ENCODE measurements at places on chromosomes 7 and 10.

DNA sequence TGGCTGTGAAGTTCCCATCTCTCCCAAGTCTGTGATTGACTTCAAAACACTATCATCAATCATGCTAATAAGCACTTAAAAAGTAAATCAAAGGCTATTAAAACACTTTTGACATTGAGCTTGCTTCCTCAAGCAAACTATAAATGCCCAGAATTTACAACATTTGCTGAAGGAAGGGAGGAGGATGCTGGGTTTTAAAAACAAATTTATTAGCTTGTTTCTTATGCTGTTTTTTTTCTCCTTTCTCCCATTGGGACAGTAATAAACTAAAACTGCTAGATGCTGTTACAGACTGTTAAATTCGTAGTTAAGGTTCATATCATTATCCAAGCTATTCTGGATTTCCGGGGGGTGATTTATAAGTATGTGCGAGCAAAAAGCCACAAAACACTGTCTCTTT lies 250.5 kb downstream of the SORCS1 start:
- DNase-seq: no peak

- DNase-seq: no peak
Measured at GRCh38 chr10:104707602-104708459, 66.7 kb downstream of the SORCS3 start.

DNA sequence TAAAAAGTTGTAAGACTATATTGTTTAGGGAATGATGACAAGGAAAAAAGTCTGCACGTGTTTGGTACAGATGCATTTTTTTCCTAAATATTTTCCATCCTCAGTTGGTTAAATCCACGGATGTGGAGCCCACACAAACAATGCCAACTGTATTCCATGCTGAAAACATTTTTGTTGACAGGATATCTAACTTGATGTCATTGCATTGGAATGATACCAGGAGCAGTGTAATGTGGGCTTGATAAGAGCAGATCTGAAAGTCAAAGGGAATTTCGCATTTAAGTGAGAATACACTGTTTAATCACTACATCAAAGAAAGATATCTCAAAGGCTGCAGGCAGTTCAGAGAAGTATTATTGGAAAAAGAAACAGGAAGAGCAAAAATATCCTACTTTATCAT lies 49.5 kb upstream of the TMEM140 start:
- DNase-seq: no peak

DNA sequence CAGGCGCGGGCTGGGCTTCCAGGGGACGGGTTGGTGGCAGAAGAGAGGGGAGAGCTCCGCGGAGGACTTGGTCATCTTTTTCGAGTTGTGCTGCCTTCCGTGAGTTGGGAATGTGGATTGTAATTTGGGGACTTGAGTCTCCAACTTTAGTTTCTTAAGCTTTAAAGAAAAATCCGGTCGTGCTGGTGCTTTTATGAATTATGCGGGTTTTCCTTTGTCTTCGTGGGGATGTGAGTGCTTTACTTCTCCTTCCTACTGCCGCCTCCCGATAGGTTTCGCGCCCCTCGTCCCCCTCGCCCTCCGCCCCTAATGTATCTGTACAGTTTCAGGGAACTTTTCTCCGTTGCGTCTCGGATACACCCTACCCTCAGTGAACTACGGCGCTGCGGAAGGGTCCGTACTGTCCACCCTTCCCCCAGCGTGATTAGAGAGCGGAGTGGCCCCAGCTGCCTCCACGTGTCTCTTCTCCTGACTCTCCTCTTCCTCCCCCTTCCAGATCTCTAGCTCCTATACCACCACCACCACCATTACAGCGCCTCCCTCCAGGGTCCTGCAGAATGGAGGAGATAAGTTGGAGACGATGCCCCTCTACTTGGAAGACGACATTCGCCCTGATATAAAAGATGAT lies 649 bp downstream of the SCD start:
- DNase-seq: no peak

DNA sequence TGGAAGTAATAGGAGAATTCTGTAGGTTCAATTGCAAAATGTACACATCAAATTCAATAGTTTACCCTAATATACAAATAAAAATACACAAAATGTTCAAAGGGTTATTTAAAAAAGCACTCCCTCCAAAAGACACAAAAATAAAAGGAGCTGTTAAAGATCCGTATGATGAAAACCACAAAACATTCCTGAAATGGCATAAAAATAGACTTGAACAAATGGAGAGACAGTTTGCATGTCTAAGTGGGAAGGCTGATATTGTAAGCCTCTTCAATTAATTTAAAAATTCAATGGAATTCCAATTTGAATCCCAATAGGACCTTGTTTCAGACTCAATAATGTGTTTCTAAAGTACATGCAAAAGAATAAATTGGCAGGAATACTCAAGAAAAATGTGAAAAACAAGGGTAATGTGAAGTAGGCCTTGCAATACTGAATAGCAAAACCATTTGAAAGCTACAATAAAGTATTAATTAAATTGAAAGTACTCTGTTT lies 38.0 kb upstream of the INSYN2A start:
- no peak for DNase-seq

- no peak for DNase-seq
Measured at GRCh38 chr10:43128958-43129706, 9.1 kb upstream of the CSGALNACT2 start.

GRCh38 chr10:5951721-5952407 lies 25.5 kb downstream of the IL15RA start:
- DNase-seq: no peak

GRCh38 chr10:95789902-95790301 lies 33.9 kb downstream of the ENTPD1 start:
- no peak for DNase-seq

DNA sequence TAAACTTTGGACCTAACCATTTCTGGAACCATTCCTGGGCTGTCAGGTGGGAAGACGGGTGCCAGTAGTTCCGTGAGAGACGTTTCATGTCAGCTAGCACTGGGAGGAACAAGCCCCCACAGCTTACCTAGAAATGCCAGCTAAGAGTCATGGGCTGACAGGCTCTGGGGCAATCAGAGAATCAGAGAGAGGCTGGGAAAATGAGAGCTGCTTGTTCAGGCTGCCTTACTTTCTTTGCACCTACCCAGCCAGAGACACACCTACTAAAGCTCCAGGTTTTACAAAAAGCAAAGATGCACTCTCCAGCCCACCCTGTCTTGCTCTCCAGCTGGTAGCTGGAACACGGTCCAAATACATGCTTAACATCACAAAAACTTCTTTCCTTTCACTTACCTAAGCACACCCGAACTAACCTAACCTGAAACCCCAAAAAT lies 688 bp downstream of the PTN start:
- no peak for DNase-seq

DNA sequence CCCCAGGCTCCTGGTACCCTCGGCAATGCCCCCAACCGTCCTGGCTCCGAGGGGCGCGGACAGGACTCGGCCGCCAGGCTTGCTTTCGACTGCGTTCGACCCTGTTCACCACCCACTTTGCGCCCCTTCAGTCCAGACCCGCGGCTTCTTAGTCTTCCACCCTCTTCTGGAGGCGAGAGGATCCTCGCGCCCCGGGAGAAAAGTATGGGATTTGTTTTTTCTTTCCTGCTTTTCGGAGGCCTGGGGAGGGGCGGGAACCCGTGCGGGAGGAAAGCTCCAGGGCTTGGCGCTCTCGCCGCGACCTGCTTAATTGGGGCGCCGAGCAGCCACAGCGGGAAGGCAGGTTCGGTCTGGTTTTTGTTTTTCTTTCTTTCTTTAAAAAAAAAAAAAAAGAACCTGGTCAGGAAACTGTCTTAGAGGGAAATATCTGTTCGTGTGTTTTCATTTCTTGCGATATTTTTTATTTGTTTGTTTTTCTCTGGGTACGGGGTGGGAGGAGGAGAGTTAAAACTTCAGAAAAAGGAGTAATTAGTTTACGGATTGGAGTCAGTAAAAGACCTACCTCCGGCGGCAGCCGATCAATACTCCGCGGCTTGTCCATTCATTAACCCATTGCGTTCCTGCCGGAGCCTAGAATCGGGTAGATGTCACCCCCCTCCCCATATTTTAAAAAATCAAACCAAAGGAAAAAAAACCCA lies 1.6 kb downstream of the EMX2 start:
- DNase-seq: no peak

DNA sequence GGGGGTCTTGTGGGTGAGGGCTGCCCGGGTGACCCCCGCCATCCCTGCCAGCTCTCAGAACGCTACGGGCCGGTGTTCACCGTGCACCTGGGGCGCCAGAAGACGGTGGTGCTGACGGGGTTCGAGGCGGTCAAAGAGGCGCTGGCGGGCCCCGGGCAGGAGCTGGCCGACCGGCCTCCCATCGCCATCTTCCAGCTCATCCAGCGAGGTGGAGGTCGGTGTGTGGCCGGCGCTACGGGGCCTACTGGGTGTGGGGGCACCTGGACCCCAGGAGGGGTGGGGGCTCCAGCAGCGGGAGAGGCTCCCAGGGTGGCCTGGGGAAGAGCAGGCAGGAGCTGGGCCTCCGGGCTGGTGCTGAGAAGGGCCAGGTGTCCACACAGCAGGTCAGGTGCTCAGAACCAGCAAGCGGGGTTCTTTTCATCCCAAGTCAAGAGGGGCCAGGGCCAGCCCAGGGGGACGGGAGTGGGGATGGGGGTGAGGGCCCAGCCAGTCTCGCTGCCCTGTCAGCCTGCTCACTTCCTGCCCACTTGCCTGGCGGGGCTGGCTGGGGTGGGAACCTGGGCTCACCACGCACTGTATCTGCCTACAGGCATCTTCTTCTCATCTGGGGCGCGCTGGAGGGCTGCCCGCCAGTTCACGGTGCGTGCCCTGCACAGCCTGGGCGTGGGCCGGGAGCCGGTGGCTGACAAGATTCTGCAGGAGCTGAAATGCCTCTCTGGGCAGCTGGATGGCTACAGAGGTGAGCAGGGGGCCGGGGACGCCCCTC lies 1.6 kb downstream of the CYP2W1 start:
- no peak for DNase-seq

- DNase-seq: no peak
Measured at GRCh38 chr7:27129729-27130539, 623 bp downstream of the HOXA4 start.

DNA sequence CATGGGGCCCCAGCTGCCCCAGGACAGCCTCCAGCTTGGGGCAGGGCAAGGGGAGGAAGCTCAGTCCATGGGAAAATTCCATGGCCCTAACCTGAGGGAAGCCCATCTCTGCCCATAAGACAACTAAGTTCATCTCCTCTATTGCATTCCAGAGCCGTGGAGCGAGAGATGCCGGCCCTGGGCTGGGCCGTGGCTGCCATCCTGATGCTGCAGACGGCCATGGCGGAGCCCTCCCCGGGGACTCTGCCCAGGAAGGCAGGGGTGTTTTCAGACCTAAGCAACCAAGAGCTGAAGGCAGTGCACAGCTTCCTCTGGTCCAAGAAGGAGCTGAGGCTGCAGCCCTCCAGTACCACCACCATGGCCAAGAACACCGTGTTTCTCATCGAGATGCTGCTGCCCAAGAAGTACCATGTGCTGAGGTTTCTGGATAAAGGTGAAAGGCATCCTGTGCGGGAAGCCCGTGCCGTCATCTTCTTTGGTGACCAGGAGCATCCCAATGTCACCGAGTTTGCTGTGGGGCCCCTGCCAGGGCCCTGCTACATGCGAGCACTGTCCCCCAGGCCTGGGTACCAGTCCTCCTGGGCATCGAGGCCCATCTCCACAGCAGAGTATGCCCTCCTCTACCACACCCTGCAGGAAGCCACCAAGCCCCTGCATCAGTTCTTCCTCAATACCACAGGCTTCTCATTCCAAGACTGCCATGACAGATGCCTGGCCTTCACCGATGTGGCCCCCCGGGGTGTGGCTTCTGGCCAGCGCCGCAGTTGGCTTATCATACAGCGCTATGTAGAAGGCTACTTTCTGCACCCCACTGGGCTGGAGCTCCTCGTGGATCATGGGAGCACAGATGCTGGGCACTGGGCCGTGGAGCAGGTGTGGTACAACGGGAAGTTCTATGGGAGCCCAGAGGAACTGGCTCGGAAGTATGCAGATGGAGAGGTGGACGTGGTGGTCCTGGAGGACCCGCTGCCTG lies 4.3 kb downstream of the AOC1 start:
- no peak for DNase-seq

DNA sequence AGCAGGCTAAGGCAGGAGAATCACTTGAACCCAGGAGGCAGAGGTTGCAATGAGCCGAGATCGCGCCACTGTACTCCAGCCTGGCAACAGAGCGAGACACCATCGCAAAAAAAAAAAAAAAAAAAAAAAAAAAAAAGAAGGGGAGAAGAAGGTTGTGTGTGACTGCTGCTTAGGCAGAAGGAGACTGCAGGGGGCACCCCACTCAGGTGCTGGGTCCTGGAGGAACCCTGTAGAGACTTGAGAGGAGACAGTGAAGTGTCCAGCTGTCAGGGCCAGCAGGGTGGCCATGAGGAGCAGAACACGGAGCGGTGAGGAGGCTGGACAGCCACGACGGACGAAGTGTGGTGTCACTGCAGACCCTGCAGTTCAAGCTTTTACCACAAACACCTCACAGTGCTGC lies 99.0 kb upstream of the NMT2 start:
- no peak for DNase-seq

- DNase-seq: peak; percentile 3
Measured at GRCh38 chr7:30510124-30511075, 5.8 kb upstream of the GGCT start.

Data from T-helper 9 cell (primary cell).